ENCODE measurements at places on chromosomes 16 and 17. TPM values are rescaled to one million over a fixed set of nuclear protein-coding genes. Genes with fewer than 3 reads are reported as not detected.

GRCh38 chr17:47660064-47660492 is 10.4 kb downstream of the KPNB1 start:
- DNase-seq = no peak

- no peak for DNase-seq
These were observed 186.2 kb downstream of the IRF8 start for GRCh38 chr16:86085161-86085611.

GRCh38 chr17:46274238-46274637 is 20.7 kb upstream of the LRRC37A start:
- no peak for DNase-seq

- DNase-seq = no peak
These were observed 15.6 kb downstream of the MAP2K3 start for GRCh38 chr17:21299981-21300600.

DNA sequence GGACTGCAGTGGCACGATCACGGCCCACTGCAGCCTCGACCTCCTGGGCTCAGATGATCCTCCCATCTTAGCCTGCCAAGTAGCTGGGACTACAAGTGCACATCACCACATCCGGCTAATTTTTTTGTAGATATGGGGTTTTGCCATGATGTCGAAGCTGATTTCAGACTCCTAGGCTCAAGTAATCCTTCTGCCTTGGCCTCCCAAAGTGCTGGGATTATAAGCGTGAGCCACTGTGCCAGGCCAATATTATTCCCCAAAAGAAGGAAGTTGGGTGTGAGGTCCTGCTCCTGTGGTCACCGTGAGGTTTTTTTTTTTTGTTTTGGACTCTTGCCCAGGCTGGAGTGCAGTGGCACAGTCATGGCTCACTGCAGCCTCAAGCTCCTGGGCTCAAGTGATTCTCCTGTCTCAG is 1.5 kb downstream of the AMZ2 start:
- no peak for DNase-seq

DNA sequence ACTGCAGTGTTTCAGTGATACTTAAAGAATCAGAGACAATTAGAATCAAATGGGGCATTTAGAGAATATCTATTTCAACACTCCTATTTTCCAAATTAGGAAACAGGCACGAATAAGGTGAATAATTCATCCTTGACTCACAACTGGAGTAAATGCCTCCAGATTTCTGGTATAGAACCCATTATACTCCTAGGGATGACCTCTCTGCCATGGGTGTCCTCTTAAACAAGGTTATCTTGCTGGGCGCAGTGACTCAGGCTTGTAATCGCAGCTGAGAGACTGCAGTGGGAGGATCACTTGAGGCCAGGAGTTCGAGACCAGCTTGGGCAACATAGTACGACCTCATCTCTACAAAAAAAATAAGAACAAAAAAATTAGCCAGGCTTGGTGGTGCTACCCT is 139.8 kb upstream of the ELAC2 start:
- no peak for DNase-seq

- no peak for DNase-seq
These were observed 49.2 kb upstream of the CBFA2T3 start for GRCh38 chr16:89026121-89026612.

DNA sequence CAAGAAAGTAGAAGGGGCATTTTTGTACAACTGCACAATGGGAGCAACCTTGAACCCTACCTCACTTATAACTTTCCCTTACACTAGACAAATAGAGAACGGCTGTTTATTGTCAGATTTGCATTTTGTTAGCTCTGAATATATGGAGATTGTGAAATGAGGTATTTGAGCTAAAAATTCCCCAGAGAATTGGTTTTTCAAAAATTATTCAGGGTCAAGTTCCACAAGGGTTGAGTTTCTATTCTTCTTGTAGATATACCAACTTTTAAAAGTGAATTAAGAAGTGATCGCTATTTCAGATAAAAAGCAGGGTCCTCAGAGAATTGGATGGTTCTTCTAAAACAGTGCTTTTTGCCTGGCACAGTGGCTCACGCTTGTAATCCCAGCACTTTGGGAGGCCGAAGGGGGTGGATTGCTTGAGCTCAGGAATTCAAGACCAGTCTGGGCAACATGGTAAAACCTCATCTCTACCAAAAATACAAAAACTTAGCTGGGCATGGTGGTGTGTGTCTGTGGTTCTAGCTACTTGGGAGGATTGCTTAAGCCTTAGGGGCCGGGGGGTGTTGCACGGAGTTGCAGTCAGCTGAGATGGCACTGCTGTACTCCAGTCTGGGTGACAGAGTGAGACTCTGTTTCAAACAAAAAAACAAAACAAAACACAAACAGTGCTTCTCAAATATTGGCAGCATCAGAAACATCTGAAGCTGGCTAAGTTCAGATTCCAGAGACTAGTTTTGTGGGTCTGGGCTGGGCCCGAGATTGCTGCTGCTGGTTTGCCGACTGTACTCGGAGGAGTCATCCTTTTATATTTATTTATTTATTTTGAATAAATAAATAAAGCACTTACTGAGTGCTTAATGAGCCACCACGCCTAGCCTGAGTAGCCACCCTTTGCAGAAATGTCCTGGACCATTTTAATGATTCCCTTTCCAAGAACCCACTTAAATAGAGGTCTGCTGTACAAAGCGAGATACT is 50.9 kb downstream of the PECAM1 start:
- no peak for DNase-seq

DNA sequence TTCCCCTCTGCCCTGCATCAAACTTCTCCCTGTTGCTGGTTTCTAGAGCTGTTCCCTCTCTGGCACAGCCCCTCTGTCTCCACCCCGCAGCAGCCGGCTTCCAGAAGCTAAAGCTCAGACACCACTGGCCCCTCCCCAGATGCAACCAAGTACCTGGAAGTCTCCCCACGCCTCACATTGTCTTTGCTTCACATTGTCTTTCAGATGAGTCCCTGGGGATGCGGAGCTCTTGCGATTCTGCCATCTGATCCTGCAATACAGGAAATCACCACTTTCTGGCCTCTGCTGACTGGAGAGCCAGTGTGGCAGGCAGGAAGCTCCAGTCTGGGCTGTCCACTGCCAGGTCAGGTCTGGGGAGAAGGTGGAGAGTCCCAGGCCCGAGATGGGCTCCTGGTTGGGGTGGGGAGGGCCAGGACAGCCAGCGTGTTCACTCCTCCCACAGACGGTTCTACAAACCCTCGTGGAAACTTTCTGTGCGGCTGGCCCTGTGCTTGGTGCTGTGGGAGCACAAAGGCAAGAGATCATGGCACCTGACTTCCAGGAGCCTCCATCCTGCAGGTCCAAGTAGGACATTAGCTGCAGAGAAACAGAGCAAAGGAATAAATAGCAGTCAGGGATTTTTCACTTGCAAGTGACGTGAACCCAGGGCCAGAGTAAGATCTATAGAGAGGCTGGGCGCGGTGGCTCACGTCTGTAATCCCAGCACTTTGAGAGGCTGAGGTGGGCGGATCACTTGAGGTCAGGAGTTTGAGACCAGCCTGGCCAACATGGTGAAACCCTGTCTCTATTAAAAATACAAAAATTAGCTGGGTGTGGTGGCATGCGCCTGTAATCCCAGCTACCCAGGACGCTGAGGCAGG is 47.9 kb upstream of the MAP3K14 start:
- no peak for DNase-seq

DNA sequence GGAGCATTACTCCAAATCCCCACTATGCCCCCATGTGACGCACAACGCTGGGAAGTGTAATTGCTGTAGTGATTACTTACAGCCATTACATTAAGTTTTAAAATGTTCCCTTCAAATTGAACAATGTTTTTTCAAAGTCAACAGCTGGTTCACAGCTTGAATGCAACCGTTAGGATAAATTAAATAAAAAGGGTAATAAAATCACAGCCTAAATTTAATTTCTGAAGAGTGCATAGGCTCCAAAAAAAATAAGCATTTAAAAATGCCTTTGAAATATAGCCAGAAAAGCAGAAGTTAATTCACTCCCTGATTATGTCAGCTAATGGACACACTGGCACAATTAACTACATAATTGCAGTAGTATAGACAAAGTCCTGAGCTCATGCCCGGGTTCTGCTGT is 50.5 kb upstream of the KDM8 start:
- DNase-seq = no peak

GRCh38 chr17:56064506-56064905 is 88.8 kb upstream of the ANKFN1 start:
- no peak for DNase-seq

The KRTAP4-4 gene
- not detected for polyA plus RNA-seq

The TMEM11 gene
- 21.2 TPM for polyA plus RNA-seq
